Stimulated activated CD4-positive, alpha-beta T cell treated with anti-CD3 and anti-CD28 coated beads, Interleukin-15, amount 100 ng/mL, for 24 hours (primary cell): ENCODE measurements at places on chromosomes 12 and 14.

GRCh38 chr12:113374823-113375428 lies 16.5 kb downstream of the PLBD2 start:
- DNase-seq = no peak

GRCh38 chr14:95195031-95195430 lies 37.7 kb upstream of the DICER1 start:
- DNase-seq = no peak

DNA sequence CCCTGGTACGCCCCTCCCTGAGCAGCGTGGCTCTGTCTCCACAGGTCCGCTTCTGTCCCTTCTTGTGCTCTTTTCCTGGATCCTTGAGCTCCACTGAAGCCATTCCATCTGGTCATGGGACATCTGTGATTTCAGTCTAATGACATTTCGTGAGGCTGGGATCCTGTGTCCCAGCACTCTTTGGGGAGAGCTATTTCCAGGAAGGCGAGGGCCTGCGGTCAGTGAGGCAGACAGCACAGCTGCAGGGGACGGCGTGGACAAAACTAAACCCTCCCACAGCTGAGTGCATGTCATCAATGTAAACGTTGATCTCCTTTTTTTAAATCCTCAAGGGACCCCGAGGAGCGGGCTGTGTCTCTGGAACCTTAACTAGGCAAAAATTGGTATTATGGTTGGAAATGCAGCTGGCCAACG lies 127.7 kb downstream of the DACT1 start:
- no peak for DNase-seq

DNA sequence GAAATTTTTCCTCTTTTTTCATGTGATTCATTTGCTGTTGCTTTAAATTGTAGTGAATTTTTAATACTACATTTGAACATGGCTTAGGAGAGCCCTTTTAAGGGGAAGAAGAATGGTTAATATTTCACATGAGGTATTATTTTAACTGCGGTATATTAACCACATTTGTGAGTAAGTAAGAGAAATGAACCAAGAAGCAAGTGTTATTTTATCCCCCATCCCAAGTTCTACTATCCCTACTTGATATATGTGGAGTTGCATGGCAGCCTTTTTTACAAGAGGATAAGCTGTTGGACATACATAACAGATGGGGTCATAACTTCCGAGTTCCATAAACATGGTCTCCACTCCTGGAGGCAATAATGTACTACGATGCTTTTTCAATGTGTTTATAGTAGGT lies 623.3 kb downstream of the LRFN5 start:
- DNase-seq = no peak

- DNase-seq = no peak
Measured at GRCh38 chr14:71684323-71684722, 247.9 kb upstream of the RGS6 start.

DNA sequence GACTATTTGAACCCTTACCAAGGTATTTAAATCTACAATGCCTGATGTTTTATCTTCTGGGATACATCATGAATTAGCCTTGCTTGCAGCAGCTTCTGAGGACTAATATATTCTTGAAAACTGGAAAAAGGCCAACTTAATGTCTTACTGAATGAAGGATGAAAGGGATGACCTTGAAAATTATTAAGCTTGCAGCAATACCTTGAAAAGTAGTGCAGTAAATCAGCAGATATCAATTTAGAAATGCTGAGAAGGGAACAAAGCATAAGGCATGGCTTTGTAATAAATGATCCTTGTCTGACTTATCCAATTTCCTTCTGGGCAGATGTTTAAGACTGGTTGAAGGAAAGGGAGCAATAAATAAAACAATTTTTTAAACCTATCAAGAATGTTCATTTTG lies 37.3 kb upstream of the FERMT2 start:
- DNase-seq = no peak

DNA sequence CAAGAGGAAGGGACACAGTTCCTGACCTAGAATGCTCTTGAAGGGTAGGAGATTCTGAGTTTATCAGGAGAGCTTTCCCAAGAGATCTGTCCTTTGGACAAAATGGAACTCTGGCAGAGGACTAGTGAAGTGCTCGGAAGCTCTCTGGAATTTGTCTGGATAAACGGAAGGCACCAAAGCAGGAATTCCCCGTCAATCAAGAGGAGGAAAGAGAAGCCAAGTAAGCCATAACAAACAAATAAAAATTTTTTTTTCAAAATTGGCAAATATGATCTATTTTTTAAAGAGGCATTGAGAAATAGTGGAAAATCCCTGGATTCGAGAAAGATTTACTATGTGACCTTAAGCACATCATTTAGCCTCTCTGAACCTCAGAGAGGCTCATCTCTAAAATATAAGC lies 99.2 kb downstream of the GRIN2B start:
- DNase-seq = no peak

- no peak for DNase-seq
Measured at GRCh38 chr14:79044894-79045624, 874.9 kb downstream of the NRXN3 start.

GRCh38 chr14:23364164-23365035 lies 572 bp downstream of the EFS start:
- no peak for DNase-seq

DNA sequence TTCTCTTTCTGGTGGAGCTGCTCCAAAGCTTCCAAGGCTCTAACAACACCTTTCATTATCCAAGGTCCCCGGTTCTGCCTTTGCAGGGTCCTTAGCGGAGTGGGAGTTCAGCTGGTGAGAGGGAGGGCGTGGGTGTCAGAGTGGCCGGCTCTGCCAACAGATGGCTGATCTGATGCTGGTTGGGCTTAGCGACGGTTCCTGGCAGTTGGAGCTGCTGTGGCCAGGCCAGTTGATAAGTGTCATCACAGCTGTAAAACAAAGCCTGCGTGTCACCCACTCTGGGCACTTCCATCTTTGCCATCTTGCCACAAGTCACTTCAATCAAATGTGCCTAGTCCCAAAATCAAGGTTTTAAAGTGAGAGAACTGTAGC lies 36.3 kb downstream of the RIN3 start:
- no peak for DNase-seq

DNA sequence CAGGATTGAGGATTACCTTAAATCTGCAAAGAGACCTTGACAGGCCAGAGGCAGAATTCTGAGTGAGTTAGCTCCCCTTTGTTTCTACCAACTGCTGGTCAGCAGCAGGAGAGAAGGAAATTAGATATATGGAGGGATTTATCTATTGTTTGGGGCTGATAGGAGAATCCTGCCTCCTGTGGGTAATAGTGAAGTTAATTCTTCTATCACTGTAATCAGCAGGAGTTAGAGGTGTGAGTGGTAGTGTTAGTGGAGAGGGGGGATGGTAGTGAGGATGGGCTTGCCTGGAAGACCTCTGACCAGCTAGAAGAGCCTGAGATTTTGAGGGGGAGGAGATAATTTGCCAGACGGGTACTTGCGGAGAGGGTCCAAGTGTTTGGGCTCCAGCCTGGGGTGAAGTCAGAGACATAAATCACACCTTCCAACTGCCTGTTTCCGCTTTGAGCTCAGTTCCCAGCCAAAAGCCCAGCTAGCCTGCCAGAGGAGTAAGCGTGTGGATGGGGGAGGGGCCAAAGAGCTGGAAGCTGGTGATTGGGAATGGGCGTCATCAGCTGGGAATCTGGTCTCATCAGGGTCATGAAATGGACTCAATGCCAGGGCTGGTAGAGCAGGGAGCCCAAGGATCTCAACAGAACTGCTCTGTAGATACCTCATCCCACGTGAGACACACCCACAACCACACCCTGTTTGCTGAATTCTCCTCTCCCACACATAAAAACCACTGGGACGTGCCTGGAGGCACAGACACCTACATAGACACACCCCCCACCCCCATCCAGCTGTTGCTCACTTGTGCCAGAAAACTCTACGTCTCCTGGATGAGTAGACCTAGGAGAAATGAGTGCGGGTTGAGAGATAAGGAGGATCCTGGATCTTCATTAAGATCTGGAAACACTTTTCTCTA lies 13.1 kb upstream of the ITGA5 start:
- peak; percentile 52 for DNase-seq

- DNase-seq = peak; percentile 72
Measured at GRCh38 chr12:64826234-64826633, 1.8 kb downstream of the TBC1D30 start.

DNA sequence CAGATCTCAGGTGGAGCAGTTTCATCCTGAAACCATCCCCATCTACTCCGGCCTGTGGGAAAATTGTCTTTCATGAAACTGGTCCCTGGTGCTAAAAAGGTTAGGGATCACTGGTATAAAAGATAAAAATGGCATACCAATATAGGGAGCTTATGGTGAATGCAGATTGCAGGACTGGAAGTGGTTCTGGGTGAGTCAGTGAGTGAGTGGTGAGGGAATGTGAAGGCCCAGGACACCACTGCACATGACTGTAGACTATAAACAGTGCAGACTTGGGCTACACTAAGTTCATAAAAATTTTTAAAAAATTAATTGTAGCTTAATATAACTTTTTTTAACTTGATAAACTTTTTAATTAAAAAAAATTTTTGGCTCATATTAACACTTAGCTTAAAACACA lies 67.0 kb upstream of the RD3L start:
- DNase-seq = no peak

GRCh38 chr12:42094277-42094676 lies 50.4 kb downstream of the GXYLT1 start:
- peak; percentile 32 for DNase-seq

DNA sequence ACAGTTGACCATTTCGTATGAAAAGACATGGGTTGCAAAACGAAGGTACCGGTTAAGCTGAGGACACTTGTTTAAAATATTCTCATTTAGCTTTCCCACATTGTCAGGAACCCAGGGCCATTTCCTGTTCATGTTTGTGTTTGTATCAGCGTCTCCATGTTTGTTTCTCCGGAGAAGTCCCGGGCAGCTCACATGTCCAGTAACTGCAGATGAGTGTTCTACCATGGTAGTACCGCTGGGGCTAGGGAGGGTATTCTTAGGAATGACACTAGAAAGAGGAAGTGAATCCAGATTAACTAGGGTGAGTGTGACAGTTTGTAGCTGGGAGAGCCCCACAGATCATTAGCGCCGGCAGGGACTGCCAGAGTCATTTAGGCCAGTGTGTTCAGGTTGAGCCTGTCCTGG lies 50.0 kb upstream of the EVL start:
- no peak for DNase-seq

DNA sequence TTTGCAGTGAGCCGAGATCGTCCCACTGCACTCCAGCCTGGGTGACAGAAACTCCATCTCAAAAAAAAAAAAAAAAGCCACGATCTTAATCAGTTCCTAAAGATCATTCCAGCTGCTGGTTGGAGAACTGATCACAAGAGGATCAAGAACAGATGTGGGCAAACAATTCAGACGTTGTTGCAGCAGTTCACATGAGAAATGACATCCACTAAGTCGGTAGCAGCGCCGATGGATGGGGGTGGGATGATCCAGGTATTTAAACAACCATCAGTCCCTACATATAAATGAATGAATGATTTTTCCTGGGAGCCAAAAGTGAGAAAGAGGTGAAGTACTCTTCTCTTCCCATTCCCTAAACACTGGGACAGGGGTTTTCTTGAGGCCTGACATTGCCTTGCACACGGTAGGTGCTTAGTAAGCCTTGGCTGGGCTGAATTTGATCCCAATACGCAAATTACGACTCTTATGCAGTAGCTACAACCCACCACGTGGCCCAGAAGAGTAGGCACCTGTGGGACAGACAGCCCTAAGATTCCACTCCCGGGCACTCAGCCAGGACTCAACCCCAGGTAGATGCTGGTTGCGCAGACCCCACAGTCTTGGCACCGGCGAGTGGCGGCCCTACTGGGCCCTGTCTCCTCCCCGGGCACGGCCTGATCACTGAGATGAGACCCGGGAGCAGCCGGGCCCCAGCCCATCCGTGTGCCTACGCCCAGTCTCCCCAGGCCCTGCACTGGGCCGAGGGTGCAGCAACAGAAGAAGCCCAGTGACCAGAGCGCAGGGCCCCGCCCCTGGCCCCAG lies 565 bp downstream of the SPRYD3 start:
- no peak for DNase-seq

- no peak for DNase-seq
Measured at GRCh38 chr12:104226672-104227071, 11.1 kb downstream of the TXNRD1 start.

GRCh38 chr12:81300454-81300853 lies 222.6 kb downstream of the ACSS3 start:
- DNase-seq = no peak

DNA sequence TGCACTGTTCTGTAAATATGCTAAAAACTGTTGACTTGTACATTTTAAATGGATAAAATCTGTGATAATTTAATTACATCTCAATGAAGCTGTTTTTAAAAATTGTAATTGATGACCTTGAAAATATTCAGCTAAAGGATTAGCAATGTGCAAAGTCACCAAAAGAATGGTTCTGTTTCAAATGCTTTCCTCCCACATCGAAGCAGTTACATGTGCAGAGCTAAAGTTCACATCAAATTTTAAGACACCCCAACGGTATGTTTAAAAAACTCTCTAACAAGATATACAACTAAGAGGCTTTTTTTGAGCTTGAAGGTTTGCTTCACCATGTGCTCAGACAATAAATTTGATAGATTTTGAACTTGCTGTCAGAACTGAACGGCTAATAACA lies 114.6 kb upstream of the KRAS start:
- DNase-seq = no peak

GRCh38 chr12:11746024-11746771 lies 96.7 kb downstream of the ETV6 start:
- DNase-seq = no peak

GRCh38 chr12:53777936-53778644 lies 26.3 kb upstream of the CISTR start:
- no peak for DNase-seq

DNA sequence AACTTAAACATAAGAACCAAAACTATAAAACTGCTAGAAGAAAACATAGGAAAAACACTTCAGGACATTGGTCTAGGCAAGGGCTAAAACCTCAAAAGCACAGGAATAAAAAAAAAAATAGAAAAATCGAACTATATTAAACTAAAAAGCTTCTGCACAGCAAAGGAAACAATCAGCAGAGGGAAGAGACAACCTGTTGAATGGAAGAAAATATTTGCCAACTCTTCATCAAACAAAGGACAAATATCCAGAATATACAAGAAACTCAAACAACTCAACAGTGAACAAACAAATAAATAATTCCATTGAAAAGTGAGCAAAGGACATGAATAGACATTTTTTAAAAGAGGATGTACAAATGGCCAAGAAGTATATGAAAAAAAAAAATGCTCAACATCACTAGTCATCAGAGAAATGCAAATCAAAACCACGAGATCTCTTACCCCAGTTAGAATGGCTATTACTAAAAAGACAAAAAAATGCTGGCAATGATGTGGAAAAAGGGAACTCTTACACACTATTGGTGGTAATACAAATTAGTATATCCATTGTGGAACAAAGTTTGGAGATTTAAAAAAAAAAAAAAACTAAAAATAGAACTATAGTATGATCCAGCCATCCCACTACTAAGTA lies 152.0 kb downstream of the NDUFA12 start:
- no peak for DNase-seq

GRCh38 chr14:35355981-35356841 lies 48.3 kb downstream of the NFKBIA start:
- peak; percentile 72 for DNase-seq

- no peak for DNase-seq
Measured at GRCh38 chr12:92019491-92020277, 126.0 kb downstream of the BTG1 start.

GRCh38 chr14:65231286-65231980 lies 129.1 kb upstream of the MAX start:
- DNase-seq = no peak

GRCh38 chr12:49655595-49656236 lies 32.4 kb downstream of the PRPF40B start:
- no peak for DNase-seq

GRCh38 chr12:29783773-29784666 lies at the start of gene TMTC1:
Gene TMTC1, minus strand, starts transcription at chr12:29783942. Its CDS starts 191 bp downstream, at chr12:29783751.
- peak; percentile 27 for DNase-seq
